ENCODE measurements at places on chromosomes 7 and 10. TPM values are rescaled to one million over a fixed set of nuclear protein-coding genes. Genes with fewer than 3 reads are reported as not detected.

DNA sequence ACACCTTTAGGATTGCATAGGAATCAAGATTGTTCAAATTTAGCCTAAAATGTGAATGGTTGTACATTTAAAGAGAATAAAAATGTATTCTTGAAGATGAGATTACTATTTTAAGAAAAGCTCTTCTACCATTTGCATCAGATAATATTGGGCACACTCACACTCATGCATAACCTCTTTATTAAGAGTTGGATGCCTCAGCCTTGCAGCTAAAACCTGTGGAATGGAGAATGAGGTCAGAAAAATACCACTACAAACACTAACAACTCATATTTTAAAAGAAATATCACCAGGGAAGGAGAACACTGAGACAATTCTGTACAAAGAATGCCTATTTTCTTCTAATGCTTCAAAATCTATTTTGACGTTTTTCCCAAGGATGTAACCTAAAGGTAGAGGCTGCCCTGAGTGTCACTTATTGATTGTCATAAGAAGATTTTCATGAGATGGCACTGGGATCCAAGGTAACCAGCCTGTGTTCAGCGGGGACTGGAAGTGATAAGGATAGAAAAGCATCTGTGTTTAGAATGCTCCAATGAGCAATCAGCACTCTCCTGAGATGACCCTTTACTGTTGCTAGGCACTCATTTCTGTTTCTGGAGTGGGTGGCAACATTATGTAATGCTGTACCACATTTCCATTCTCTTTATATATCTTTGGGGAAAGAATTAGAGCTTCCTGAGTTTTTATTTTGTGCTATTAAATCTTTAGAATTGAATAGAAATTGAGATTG, 26.6 kb downstream of the REEP3 start:
- no peak for DNase-seq

DNA sequence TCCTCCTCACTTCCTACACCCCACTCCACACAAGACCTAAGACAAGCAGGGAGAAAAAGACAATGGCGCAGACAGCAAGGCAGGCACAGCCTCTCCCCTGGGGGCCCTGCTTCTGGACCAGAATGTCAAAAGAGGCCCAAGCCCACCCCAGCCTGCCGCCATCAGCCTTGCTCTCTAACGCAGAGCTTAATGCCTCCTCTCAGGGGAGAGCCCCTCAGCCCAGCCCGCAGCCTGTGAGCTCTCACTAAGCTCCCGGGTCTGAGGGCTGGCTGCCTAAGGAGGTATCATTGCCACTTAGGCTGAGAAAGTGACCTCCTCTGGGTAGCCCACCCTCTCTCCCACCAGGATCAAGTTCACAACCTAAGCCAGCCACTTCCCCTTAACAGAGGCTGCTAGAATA, 16.7 kb downstream of the SLIT1 start:
- no peak for DNase-seq

- no peak for DNase-seq
These were observed 73.4 kb downstream of the SRPK2 start for GRCh38 chr7:105315357-105315756.

GRCh38 chr10:74705358-74705980, 120.9 kb upstream of the KAT6B start:
- DNase-seq: no peak

GATA3 gene
- 2.1 TPM for polyA plus RNA-seq

- DNase-seq: no peak
These were observed 102.8 kb downstream of the TNS3 start for GRCh38 chr7:47478926-47479711.

All from right lung (tissue), 10 donors.